ENCODE measurements at places on chromosomes 7 and 10. TPM values are rescaled to one million over a fixed set of nuclear protein-coding genes. Genes with fewer than 3 reads are reported as not detected.

DNA sequence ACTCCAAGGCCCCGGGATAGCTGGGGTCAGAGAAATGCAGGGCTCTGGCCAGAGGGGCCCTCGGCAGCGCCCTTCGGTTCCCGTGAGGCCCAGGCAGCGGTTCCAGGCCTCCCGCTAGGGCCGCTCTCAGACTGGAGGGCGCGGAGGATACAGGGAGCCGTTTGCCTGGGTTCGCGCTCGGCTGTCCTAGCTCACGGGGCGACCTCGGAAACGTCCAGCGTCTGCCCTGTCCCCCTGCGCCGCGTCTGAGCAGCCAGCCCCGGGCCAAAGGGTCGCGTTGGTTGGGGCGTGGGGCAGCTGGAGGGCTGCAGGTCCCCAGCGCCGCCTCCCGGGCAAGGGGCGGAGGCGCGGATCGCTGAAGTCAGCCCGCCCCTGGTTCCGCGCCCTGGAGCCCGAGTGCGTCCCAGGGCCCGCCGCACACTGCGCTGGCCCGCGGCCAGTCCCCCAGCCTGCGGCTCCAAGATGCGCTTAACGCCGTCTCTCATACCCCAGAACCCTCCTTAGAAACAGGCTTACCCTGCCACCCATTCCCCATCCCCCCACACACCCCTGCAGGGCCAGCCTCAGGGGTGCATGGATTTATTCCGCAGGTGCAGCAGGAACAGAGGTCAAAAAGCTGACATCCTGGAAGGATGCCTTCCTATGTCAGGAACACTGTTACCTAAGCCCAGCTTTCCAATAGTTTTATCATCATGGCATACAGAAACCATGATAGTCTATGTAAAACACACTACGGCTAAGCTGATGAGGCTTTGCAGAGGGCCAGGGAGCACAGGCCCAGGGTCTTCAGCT is 22.1 kb upstream of the OPN4 start:
- no peak overlapping the region for H3K4me3 ChIP-seq
- no peaks in the 10 kb centered on the region for H3K36me3 ChIP-seq
- peaks cover 18% of the 10 kb centered on the region for H3K4me1 ChIP-seq
- DNase-seq: no peak
- no peaks in the 10 kb centered on the region for H3K27me3 ChIP-seq

DNA sequence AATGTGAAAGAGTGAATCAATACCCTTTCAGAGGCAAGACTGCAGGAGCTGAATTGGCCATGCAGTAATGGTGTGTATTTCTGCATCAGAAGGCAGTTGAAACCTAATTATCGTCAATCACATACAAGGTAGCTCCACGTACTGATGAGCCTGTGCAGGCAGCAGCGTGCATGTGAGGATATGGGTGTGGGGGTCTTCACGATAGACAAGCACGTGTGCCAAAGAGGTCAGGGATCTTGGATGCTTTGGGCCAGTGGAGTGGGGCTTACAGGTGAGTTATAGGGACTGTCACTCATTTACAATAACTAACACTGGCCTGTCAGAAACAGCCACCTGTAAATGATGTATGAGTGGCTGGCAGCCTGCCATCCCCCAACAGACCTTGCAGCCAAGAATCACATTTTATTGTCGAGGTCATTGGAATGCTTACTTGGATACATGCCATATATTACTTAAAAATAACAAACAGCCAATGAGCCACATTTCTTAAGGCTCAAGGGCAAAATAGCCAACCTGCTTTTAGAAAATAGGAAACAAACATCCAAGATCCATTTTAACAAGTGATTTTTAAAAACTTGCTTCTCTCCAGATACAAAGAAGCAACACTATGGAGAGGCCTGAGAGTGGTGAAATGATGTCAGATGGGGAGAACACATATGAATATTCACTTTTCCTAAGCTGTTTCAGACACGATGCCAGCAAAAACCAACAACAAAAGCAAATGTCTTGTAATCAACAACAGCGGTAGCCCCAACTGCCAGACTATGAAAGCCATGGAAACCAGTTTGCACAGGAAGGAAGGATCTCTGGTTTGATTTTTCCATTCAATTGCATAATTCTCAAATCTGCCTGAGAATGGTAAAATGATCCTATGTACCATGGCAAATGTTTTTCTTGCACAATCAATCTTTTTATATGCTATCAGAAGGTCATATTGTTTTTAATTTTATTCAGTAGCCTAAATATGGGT is 210.7 kb downstream of the SKAP2 start:
- no peaks in the 10 kb centered on the region for H3K36me3 ChIP-seq
- no peaks in the 10 kb centered on the region for H3K4me1 ChIP-seq
- H3K27me3 ChIP-seq: no peaks in the 10 kb centered on the region
- H3K4me3 ChIP-seq: no peak overlapping the region
- DNase-seq: no peak

- H3K4me3 ChIP-seq: no peak overlapping the region
- H3K36me3 ChIP-seq: no peaks in the 10 kb centered on the region
- no peaks in the 10 kb centered on the region for H3K27me3 ChIP-seq
- H3K4me1 ChIP-seq: no peaks in the 10 kb centered on the region
- no peak overlapping the region for H3K27ac ChIP-seq
These were observed 109.1 kb downstream of the POU6F2 start for GRCh38 chr7:39086638-39087360.

The TMEM236 gene
- 0.04 TPM for total RNA-seq

Data from Karpas-422 (cell line).